AG09309 (cell line): ENCODE measurements at places on chromosomes 1 and 21.
A peak's percentile ranks its signal among the peaks of the same experiment; 100 is the strongest.

DNA sequence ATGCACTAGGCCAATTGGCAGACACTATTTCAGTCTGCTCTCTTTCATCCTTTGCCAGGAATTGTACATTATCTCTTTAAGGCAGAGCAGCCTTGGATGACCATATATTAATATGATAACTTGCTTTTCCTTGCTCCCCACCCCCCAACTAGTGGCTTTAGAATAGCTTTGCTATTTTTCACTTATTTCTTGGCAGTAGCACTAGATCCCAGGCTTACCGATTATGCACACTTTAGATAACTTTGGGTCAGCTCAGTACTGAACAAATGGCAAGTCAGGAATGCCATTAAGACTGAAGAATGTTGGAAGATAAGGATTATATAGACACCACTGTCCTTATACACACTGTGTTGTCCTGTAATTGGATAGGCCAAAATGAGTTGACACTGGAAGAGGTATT, 146.4 kb downstream of the FGGY start:
- DNase-seq = no peak

GRCh38 chr1:231357831-231358354, 19.8 kb downstream of the SPRTN start:
- DNase-seq = peak; percentile 57

- peak; percentile 97 for DNase-seq
Measured at GRCh38 chr1:111448918-111449702, at the start of the genes ATP5PB and WDR77. TSS of gene ATP5PB (plus strand) at chr1:111449464. CDS start at chr1:111449542, 78 bp downstream. TSS of gene WDR77 (minus strand) at chr1:111449256. CDS start at chr1:111449169, 87 bp downstream.

DNA sequence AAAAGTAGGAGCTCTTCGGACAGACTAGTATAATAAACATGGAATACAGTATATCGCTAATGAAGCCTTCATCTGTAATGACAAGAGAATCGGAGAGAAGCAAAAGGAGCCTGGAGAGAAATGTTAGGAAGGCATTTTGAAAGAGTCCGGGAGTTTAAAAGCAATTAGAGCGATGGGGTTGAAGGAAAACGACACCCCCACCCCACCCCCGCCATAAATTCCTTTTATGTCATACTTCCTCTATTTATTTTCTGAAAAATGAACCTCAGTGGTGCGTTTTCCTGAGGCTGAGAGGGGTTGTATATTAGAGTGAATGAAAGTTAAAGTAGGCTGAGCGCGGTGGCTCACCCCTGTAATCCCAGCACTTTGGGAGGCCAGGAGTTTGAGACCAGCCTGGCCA, 635 bp upstream of the APH1A start:
- no peak for DNase-seq

DNA sequence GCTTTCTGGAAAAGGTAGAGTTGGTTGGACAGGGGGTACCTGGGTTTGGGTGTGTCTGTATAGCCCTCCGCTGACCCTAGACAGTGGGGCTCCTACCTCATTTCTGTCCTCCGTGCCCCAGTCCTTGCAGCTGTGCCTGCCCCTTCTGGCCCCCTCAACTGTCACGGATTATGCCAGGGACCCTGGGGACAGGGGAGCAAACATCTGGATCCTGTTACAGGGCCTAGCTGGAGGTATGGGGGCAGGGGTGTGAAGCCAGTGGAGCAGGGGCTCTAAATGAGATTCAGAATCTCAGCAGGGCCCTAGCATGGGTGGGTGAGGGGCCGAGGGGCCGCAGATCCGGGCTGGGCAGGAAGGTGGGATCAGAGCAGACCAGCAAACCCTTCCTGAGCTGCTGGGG, 81.0 kb downstream of the TAS1R2 start:
- no peak for DNase-seq

DNA sequence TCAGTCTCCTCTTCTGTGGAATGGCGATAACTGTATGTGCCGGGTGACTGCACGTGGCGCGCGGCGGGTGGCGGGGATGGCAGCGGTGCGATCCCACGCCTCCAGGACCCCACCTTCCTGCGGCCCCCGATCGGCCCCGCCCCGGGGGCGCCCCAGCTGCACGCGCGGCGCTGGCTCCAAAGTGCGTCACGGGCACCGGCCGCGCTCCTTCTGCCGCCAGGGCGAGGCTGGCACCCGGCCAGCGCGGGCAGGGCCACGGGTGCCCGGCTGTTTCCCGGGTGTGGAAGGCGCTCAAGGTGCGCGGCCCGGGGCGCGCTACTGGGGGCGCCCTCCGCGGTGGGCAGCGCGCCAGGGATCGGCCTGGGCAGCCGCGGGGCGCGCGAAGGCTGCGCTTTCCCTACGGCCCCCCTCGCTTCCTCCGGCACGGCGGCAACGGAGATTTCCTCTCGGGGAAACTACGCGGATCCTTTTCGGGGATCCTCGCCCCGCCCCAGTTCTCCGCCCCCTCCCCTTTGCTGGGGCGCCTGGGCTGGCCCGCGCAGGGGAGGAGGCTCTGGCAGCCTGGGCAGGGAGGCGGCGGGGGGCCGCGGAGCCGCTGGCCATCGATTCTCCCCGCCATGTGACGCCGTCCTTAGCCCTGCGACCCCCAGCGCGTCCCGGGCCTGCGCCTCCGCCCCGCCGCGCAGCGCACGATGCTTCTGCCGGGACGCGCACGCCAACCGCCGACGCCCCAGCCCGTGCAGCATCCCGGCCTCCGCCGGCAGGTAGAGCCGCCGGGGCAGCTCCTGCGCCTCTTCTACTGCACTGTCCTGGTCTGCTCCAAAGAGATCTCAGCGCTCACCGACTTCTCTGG, at the start of gene EVA1C:
TSS of gene EVA1C (plus strand) at position 545 of the 853 bp plus-strand sequence. CDS start at position 693, 148 bp downstream.
- no peak for DNase-seq

DNA sequence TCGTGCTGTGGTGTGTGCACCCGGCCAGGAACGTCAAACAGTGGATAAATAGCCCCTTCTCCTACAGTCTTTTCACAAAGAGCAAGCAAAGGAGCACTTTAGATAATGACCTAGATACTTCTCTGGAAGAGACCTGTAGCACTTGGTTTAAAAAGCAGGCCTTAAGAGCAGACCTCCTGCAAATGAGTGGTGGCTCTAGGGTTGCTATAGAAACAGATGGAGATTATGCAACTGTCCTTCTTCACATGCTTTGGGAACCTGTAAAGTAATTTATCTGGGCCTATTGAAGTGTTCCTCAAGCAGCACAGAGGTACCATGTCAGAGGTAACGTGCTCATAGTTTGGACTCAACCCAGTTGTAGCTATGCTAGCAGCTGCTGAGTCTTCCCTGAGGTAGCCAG, 208.2 kb upstream of the KIAA0040 start:
- no peak for DNase-seq

- DNase-seq = no peak
Measured at GRCh38 chr1:20847611-20848080, 60.5 kb upstream of the HP1BP3 start.

DNA sequence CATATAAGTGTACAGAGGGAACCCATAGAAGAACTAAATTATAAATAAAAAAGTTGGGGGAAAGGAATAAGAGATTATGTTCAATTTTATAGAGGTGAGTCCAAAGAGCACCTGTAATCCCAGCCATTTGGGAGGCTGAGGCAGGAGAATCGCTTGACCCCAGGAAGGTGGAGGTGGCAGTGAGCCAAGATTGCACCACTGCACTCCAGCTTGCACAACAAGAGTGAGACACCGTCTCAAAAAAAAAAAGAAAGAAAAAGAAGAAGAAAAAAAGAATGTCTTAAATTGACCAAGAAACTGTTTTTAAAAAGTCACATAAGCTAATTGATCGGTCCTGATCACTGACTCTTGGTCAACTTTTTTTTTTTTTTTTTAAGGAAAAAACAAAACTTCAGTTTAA, 19.1 kb upstream of the ATF3 start:
- no peak for DNase-seq

- no peak for DNase-seq
Measured at GRCh38 chr1:6322161-6322560, 61.3 kb upstream of the GPR153 start.

- DNase-seq = no peak
Measured at GRCh38 chr1:199029855-199030254, 391.0 kb downstream of the PTPRC start.

GRCh38 chr21:17501107-17502006, 11.5 kb upstream of the CXADR start:
- no peak for DNase-seq

DNA sequence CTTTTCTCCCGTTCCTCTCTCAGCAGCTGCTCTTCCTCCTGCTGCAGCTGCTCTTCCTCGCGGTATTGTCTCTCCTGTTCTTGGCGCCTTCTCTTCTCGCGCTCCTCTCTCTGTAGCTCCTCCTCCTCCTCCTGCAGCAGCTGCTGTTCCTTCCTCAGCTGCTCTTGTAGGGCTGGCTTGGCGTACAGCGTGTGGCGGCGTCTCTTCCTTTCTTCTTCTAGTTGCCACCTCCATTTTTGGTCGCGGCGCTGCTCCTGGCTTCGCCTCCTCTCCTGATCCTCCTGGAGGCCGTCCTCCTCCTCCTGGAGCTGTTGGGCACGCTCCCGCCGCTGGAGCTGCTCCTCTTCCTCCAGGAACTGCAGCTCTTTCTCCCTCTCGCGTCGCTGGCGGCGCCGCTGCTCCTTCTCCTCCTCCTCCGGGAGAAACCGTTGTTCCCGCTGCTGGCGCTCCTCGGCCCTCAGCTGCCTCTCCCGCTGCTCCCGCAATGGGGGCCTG, 4.8 kb downstream of the TCHH start:
- DNase-seq = peak; percentile 2

GRCh38 chr1:156337052-156337887, 822 bp downstream of the CCT3 start:
- no peak for DNase-seq

DNA sequence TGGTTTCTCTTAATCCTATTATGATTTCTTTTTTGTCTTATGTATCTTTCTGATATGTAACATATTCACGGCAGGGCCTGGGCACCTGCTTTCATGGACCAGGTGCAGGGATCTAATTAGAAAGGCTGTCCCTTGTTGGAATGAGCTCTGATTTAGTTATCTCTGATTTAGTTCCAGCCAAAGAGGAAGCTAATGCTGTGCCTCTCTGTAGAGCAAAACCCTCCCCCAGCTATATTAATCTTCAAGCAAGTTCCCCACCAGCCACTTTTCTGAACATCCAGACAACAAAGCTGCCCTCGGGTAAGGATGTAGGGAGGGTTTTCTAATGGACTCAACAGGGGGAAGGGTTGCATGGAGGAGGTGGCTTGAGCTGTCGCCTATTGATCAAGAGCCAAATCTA, 6.1 kb downstream of the TSACC start:
- no peak for DNase-seq

DNA sequence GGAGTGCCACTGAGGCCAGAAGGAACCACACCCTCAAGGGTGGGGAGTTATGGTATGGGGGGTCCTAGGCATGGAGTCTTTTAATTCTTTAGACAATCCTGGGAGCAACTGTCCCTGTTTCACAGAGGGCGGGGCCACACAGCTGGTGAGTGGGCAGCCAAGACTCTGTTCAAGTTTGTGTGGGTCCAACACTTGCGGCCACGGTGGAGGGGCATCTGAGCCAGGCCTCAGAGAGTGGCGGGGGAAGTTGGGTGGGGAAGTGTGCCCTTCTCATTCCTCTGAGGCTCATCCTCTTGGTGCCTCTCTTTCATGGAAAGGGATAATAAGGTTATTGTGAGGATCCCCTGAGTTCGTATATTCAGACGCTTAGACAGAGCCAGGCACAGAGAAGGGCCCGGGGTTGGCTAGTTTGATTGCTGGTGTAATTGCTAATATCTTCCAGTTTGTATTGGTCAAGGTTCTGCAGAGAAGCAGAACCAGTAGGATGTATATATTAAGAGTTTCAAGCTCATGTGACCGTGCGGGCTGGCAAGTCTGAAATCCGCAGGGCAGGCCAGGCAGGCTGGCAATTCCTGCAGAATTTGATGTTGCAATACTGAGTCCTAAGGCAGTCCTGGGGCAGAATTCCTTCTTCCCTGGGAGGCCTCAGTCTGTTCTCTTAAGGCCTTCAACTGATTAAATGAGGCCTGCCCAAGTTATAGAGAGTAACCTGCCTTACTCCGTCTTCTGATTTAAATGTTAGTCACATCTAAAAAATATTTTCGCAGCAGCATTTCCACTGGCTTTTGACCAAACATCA, 15.9 kb downstream of the PCSK9 start:
- no peak for DNase-seq

DNA sequence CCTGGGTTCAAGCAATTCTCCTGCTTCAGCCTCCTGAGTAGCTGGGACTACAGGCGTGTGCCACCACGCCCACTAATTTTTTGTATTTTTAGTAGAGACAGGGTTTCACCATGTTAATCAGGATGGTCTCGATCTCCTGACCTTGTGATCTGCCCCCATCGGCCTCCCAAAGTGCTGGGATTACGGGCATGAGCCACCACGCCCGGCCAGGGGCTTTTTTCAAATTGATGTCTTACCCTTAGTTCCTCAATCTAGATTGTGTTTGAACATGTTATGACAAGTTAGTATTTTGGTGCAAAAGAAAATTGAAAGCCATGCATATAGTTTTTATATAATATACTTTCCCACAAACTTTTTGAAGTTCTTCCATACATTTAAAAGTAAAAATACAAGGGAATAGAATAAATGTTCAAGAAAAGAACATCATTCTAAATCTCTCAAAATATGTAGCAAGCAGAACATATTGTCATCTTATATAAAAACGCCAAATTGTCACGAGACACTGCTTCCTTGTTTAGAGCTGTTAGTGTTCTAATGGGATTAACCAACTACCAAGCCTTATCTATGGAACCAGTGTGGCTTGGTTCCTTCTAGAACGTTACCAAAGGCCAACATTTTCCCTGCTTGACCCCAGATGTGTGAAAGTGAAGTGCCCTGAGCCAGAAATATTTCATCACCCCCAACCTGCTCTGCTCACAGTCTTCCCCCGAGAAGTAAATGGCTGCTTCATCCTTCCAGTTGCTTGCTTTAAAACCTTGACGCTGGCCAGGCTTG, 9.5 kb upstream of the PLEKHM2 start:
- no peak for DNase-seq

DNA sequence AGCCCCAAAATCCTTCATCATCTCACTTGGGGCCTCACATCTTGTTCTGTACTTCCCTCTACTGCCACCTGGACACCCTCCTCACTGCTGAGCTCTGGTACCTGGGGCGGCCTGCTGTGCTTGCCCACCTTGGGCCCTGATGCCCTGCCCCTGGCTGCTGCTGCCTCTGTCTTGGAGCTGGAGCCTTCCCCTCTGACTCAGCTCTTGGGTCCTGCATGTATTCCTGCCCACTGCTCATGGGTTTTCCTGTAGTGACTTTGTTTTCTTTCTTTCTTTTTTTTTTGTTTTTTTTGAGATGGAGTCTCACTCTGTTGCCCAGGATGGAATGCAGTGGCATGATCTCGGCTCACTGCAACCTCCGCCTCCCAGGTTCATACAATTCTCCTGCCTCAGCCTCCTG, 37.5 kb downstream of the TRAPPC10 start:
- no peak for DNase-seq

GRCh38 chr1:10795276-10796021, 997 bp downstream of the CASZ1 start:
- DNase-seq = no peak

DNA sequence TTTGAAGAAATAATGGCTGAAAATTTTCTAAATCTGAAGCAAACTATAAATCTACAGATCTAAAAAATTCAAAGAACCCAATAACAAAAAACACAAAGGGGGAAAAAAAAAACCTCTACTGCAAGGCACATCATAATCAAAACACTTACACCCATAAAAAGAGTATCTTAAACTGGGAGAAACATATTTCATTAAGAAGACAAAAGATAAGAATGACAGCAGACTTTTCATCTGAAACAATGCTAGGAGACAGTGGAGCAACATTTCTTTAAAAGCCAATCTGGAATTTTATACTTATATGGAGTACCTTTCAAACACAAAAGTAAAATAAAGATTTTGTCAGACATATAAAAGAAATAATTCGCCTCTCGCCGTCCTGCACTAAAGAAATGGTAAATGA, 49.1 kb downstream of the COP1 start:
- DNase-seq = no peak

GRCh38 chr1:198201956-198202784, 45.4 kb downstream of the NEK7 start:
- DNase-seq = no peak

GRCh38 chr1:165632152-165632469, 1.1 kb downstream of the MGST3 start:
- no peak for DNase-seq

- DNase-seq = no peak
Measured at GRCh38 chr1:162291000-162291399, 85.7 kb downstream of the SPATA46 start.
